ENCODE measurements at places on chromosomes 5 and 9. TPM values are rescaled to one million over a fixed set of nuclear protein-coding genes. Genes with fewer than 3 reads are reported as not detected.

The DMGDH gene
- total RNA-seq: 0.38 TPM

DNA sequence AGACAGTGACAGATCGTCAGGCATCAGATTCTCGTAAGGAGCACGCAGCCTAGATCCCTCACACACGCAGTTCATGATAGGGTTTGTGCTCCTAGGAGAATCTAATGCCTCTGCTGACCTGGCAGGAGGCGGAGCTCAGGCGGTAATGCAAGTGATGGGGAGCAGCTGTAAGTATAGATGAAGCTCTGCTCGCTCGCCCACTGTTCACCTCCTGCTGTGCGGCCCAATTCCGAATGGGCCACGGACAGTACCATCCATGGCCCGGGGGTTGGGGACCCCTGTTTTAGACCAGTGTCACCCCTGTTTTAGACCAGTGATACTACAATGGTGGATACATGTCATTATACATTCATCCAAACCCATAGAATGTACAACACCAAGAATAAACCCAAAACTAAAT lies 4.0 kb upstream of the ARSB start:
- no peaks in the 10 kb centered on the region for H3K36me3 ChIP-seq
- no peaks in the 10 kb centered on the region for H3K27me3 ChIP-seq

DNA sequence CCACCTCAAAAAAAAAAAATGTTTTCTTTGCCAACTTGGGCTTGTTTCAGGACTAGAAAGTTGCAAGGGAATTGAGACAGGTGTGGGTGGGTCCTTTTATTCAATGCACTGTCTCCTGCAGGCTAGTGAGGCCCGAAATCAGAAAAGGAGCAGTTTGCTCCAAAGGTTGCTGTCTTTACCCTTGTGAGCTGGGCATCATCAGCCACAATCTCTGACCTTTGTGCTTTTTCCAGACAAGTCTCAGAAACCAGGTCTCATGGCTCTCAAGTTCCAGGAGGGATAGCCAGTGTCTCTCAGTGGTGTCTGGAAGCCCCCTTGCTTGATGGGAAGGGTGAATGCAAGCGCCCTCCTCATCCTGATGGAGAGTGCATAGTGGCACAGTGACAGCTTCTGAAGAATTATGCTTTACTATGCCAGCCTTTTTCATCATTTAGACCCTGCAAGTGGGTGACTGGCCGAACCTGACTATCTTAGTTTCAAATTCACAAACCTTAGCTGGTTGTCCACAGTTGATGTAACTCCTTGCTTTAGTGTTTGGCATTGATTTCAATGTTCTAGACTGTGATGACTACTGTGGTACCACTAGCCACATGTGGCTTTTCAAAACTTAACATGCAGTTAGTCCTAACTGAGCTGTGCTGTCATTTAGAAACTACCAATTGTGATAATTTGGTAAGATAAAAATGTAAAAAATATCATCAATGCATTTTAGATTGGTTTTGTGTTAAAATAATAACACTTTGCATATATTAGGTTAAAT lies 468.6 kb downstream of the GADD45G start:
- DNase-seq: no peak
- no peak overlapping the region for H3K4me3 ChIP-seq
- H3K27me3 ChIP-seq: 0 out of 2 replicates have a peak, but pooled peaks cover 11% of the 10 kb centered on the region
- H3K4me1 ChIP-seq: no peaks in the 10 kb centered on the region

The FYB1 gene
- total RNA-seq: under 0.01 TPM

The SAXO1 gene
- not detected for total RNA-seq

DNA sequence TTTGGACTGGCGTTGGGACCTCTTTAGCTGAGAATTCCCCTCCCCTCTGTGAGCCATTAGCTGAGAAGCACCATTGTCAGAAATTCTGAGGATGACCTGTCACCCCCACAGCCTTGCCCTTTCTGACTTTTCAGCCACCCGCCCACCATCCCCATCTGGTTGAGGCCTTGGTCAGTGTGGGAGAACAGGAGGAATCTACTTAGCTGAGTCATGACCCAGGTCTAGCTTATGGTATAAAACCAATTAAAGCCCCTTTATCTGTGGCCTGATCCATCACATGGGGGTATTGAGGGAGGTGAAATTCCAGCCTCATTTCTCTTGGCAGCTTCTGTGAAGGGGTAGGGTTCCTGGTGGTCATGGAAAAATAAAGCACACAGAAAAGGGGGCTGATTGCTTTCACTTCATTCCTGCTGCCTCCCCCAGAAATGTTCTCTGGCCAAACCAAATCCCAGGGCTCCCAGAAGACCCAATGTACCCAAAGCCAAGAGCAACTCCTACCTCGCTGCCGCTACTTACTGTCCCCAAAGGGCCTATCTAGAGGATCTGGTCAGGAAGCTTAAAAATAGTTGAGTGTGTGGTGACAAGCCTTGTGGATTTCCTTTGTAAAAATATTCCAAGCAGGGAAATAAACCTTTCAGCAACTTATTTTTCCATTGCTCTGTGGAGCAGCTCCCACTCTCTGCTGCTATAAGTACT lies 174.8 kb upstream of the TNC start:
- H3K4me3 ChIP-seq: no peak overlapping the region
- peak; percentile 33 for DNase-seq
- peaks cover 19% of the 10 kb centered on the region for H3K4me1 ChIP-seq

The NEUROG1 gene
- not detected for total RNA-seq

The TICAM2 gene
- total RNA-seq: 1.9 TPM

GRCh38 chr5:105213078-105213477 lies 1650.5 kb upstream of the NUDT12 start:
- H3K4me3 ChIP-seq: no peak overlapping the region
- H3K27me3 ChIP-seq: no peaks in the 10 kb centered on the region
- no peak overlapping the region for H3K27ac ChIP-seq
- no peaks in the 10 kb centered on the region for H3K4me1 ChIP-seq

DNA sequence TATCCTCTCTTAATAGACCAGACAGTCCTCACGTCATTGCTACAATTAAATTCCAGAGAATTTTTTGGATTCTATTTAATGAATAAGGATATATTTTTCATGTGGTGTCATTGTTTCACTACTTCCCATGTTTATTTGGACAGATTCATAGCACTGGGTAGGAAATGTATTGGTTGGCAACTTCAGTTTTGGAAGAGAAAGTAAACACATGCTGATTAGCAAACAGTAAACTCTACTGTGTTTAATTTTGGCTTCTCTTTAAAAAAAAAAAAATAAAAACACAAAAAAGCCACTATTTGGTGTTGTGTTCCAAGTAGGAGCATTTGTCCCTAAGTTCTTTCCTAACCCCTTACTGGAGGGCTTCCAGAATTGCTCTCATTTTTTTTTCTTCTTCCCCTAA lies 77.3 kb downstream of the NFIB start:
- no peak for DNase-seq
- H3K36me3 ChIP-seq: no peaks in the 10 kb centered on the region
- no peak overlapping the region for H3K4me3 ChIP-seq
- no peak overlapping the region for H3K27ac ChIP-seq
- peaks cover 11% of the 10 kb centered on the region for H3K4me1 ChIP-seq

Measured in GM23248 (cell line).